ENCODE measurements at places on chromosomes 6 and 20.
A peak's percentile ranks its signal among the peaks of the same experiment; 100 is the strongest.

- no peak for DNase-seq
These were observed 241.8 kb upstream of the FOXQ1 start for GRCh38 chr6:1070085-1070521.

GRCh38 chr6:15331143-15331542 is 85.3 kb downstream of the JARID2 start:
- no peak for DNase-seq

- no peak for DNase-seq
These were observed 95.2 kb downstream of the ANKRD60 start for GRCh38 chr20:58133020-58133808.

DNA sequence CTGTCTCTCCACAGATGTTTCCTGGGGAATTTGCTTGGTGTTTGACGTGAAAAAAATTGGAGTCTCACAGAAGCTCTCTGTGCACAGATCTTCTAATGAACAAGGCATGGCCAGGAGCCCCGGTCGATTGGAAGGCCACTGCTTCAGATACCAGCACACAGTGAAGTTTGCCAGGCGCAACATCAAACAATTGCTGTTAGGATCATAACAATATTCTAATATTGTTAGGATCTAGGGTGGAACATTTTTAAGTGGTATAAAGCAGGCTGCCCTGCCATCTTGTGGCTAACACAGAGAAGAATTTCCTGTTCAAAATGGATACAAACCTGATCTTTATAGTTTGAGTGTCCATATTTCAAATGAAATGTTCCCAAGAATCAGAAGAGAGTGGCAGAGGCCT is 64.1 kb downstream of the C6orf118 start:
- no peak for DNase-seq

GRCh38 chr6:114955363-114955762 is 612.5 kb upstream of the HS3ST5 start:
- DNase-seq, result no peak

DNA sequence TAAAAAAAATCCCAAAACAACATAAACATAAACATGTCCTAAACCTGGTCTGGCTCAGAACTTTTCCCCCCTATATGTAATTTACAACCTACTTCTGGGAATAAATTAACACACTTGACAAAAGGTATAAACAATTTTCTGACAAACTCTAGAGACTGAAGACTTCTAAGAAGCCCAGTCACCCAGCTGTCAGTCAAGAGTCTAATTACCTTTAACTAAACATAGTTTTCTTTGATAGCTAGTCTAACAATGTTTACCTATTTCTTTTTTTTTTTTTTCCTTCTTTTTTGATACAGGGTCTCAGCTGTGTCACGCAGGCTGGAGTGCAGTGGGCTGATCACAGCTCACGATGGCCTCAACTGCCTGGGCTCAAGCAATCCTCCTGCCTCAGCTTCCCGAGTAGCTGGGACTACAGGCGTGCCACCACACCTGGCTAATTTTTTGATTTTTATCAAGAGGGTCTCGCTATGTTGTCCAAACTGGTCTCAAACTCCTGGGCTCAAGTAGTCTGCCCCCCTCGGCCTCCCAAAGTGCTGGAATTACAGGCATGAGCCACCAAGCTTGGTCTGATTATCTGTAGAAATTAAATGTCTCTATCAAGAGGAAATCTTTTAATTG is 932 bp upstream of the UBR2 start:
- no peak for DNase-seq

- no peak for DNase-seq
These were observed 333.8 kb downstream of the PKHD1 start for GRCh38 chr6:51753635-51754034.

DNA sequence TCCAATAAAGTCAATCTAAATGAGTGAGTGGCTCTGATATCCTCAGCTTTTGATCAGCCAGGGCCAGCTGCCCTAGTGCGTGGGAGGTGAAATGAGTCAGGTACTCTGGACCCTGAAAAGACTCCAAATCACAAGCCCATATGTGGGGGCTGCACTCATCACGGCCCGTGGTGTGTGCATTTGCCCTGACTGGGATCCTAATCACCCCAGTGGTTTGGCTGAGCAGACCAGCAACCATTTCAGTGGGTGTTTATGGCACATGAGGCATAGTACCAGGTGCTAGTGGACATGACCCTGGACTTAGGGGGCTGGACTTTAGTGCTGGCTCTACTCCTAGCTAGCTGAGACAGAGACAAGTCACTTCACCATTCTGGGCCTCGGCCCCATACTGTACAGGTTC is 39.4 kb downstream of the SCML4 start:
- DNase-seq, result no peak

DNA sequence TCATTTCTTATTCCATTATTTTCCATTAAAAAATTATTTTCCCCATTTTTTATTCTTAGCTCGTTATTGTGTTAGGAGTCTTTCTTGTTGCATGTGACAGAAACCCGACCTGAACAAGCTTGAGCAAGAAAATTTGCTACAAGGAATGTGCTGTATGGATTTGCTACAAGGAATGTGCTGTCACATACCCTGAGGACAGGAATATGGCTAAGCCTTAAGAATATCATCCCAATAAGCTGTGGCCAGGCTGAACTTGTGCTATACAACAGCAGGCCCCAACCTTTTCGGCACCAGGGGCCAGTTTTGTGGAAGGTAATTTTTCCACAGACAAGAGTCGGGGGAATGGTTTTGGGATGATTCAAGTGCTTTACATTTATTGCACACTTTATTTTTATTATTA is 114.0 kb downstream of the TRMT11 start:
- no peak for DNase-seq

GRCh38 chr20:37643400-37643799 is 50.4 kb upstream of the CTNNBL1 start:
- DNase-seq, result no peak

- no peak for DNase-seq
These were observed 86.2 kb upstream of the VSTM2L start for GRCh38 chr20:37816726-37817125.

DNA sequence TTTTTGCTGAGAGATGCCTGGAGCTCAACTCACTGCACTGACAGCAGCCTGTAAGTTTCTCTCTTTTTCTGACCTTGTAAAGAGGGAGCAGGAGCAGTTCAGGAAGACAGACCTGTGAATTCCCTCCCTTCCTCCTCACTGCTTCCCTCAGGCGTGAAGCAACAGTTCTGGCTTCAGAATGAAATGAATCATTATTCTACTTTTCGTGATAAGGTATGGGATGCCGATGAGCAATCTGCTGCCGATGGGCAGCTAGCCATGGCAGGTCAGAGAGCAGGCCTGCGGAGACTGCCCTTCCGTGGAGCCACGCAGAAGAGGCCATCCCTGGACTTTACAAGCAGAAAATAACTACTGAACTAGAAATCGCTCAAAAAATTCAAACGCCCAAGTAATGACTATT is 426.5 kb upstream of the RNF217 start:
- no peak for DNase-seq

- DNase-seq, result no peak
These were observed 37.3 kb downstream of the BLTP3A start for GRCh38 chr6:34829137-34829536.

DNA sequence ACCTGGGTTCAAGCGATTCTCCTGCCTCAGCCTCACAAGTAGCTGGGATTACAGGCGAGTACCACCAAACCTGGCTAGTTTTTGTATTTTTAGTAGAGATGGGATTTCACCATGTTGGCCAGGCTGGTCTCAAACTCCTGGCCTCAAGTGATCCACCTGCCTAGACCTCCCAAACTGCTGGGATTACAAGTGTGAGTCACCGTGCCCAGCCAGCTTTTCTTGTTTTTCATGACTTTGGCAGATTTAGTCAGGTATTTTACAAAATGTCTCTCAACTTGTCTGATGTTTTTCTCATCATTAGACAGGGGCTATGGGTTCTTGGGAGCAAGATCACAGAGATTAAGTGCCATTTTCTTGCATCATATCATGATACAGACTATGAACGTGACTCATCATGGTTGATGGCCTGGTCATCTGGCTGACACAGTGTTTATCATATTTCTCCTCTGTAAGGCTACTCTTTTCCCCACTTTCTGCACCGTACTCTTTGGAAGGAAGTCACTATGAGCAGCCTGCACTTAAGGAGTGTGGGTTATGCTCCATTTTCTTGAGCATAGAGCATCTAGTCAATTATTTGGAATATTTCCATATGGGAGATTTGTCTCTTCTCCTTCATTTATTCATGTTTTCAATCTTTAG is 67.8 kb downstream of the RNF182 start:
- no peak for DNase-seq

- no peak for DNase-seq
These were observed 483.3 kb downstream of the TFAP2B start for GRCh38 chr6:51301962-51302361.

- no peak for DNase-seq
These were observed 54.4 kb downstream of the DTNBP1 start for GRCh38 chr6:15608396-15608795.

DNA sequence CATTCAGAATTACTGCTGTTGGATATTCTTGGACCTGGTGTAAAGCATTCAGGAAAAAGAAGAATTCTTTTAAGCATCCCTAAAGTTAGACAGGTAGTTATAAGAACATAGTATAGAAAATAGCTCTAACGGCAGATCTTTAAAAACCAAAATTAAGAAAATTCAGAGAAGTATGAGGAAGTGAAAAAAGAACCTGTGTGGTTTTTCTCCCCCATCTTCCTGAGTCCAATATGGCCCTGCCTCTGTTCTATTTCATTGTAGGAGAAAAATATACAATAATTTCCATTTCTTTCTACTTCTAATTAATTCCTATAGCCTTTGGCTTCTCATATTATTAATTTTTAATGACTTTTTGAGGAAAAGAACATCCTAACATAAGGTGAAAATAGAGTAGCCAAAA is 47.1 kb downstream of the FHL5 start:
- DNase-seq, result no peak

- DNase-seq, result peak; percentile 86
These were observed 38.7 kb downstream of the CNKSR3 start for GRCh38 chr6:154471609-154472362.

GRCh38 chr6:170282512-170283158 is 8.2 kb downstream of the DLL1 start:
- no peak for DNase-seq

GRCh38 chr20:61600016-61600415 is 348.0 kb downstream of the CDH4 start:
- DNase-seq, result no peak

- no peak for DNase-seq
These were observed 348.2 kb downstream of the TFAP2B start for GRCh38 chr6:51166914-51167313.

DNA sequence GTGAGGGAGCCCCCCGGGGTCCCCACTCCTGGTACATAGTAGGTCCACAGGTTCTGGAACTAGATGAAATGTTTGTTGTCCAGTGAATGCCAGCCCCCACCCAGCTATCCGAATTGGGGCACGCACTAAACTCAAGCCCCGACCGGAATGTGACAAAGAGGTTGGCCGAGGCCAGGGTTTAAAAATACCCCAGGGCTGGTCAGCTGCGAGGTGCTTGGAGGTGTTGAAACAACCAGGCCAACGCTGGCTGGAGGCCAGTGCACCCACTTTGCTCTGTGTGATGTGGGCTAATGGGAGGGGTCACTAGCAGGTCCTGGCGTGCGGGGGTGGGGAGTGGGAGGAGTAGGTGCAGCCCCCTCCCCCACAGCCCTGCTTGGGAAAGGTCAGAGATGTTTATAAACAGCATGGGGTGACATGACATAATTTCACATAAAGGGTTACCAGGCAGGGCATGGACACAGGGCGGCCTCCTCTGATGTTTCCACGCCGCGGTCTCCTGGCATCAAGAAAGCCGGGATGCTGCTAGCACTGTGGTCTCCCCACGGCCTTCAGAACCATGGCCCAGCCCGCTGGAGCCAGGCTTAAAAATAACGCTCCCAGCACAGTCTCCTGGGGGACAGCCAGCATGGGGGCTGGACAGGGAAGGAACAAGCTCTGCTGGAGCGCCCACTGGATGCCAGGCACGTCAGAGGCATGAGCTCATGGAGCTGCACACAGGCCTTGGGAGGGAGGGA is 111.2 kb upstream of the PTPN1 start:
- no peak for DNase-seq

DNA sequence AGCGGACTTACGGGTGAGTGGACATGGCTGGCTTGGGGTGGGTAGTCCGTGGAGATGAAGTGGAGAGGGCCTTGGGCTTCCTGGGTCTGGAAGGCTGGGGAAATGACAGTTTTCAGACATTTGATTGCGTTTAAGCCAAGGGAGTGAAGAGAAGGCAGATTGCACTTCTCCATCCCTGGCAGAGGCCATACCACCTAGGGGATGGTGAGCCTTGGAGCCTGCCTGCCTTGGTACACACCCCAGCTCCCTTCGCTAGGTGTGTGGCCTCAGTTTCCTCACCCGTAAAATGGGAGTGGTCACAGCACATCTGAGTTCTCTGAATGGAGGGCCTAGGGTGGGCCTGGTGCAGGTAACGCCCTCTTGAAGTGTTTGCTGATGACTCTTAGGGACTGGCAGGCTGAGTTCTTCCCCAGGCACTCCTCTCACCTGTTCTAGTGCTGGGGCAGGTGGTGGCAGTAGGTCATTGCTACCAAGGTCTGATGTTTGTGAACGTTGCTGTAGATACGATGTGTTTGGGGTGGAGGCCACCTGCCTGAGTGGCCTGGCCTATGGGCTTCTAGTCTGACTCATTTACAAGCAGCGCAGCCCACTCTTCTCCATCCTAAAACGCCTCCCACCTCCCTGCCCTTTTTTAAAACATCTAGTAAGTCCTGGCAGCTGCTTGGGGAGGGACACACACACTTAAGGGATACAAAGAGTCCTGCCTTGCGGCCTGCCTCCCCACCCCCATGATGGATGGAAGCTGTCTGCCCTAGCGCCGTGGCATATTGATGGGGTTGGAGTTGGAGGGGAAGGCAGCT is 2.3 kb downstream of the RBM38 start:
- DNase-seq, result peak; percentile 87

- DNase-seq, result no peak
These were observed 24.9 kb downstream of the ZNF334 start for GRCh38 chr20:46488451-46488850.

GRCh38 chr6:67411036-67411435 is 1224.0 kb upstream of the ADGRB3 start:
- DNase-seq, result no peak

DNA sequence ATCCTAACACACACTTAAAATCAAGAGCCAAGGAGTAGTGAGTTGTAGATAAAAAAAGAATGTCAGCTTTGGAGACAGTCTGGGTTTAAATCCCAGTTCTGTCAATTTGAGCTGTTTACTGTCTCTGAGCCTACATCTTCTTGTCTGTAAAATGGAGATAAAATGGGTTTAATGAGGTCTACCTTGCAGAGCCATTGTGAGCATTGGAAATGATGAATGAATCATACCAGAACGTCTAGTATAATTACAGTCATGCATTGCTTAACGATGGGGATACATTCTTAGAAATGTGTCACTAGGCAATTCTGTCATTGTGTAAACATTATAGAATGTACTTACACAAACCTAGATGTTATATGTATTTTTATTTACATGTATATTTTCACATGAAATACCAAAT is 17.6 kb upstream of the SGK2 start:
- DNase-seq, result no peak

- DNase-seq, result no peak
These were observed 1.1 kb downstream of the OCSTAMP start for GRCh38 chr20:46549188-46549972.

DNA sequence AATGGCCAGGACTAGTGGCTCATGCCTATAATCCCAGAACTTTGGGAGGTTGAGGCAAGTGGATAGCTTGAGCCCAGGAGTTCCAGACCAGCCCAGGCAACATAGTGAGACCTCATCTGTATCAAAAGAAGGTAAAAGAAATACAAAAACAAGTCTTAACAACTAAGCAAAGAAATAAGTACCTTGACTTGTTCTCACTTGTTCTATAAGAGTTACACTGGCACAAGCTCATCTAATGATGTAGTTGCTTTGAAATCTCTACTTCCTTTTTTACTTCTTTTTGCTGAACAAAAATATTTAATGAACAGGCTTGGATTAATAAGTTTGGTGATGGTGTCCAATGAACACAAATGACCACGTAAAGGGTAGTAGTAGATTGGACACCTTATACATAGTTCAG is 72.2 kb downstream of the SGK1 start:
- DNase-seq, result no peak

Measured in NCI-H510A (cell line).